ENCODE measurements at places on chromosomes 1 and 21. TPM values are rescaled to one million over a fixed set of nuclear protein-coding genes. Genes with fewer than 3 reads are reported as not detected.

PLA2G2C gene
- total RNA-seq = not detected

KIAA1614 gene
- total RNA-seq = 0.18 TPM

OPRD1 gene
- total RNA-seq = not detected

FBXO2 gene
- 3.8 TPM for total RNA-seq

GTF2B gene
- 47.3 TPM for total RNA-seq

RAVER2 gene
- total RNA-seq = 5.8 TPM

HES2 gene
- not detected for total RNA-seq

LCE2A gene
- not detected for total RNA-seq

TAS1R2 gene
- total RNA-seq = not detected

PRCC gene
- total RNA-seq = 64.0 TPM

LAD1 gene
- total RNA-seq = not detected

ZNF648 gene
- not detected for total RNA-seq

NUP210L gene
- 0.22 TPM for total RNA-seq

CFHR3 gene
- total RNA-seq = not detected

FMO1 gene
- total RNA-seq = not detected

PTGFR gene
- total RNA-seq = not detected

NR5A2 gene
- total RNA-seq = not detected

FCRL1 gene
- total RNA-seq = 14.0 TPM

FLG2 gene
- not detected for total RNA-seq

AADACL3 gene
- total RNA-seq = not detected

MIA3 gene
- total RNA-seq = 103 TPM

TGFB2 gene
- not detected for total RNA-seq

CNKSR1 gene
- total RNA-seq = 2.4 TPM

KCNK1 gene
- total RNA-seq = not detected

SV2A gene
- total RNA-seq = 3.0 TPM

EXO1 gene
- 0.62 TPM for total RNA-seq

GLUL gene
- 10.2 TPM for total RNA-seq

RIPK4 gene
- 1.1 TPM for total RNA-seq

HES3 gene
- total RNA-seq = not detected

LAMB3 gene
- total RNA-seq = 0.73 TPM

PRKCZ gene
- total RNA-seq = 33.9 TPM

AP4B1 gene
- total RNA-seq = 65.1 TPM

CNTN2 gene
- not detected for total RNA-seq

BEST4 gene
- total RNA-seq = 2.2 TPM

MPZ gene
- 11.9 TPM for total RNA-seq

OR2T35 gene
- total RNA-seq = not detected

DDAH1 gene
- not detected for total RNA-seq

CRYAA gene
- total RNA-seq = not detected

AMY2A gene
- not detected for total RNA-seq

RNF186 gene
- total RNA-seq = not detected

NBPF20 gene
- 3.3 TPM for total RNA-seq

KCNE1 gene
- total RNA-seq = 0.19 TPM

ABL2 gene
- 15.9 TPM for total RNA-seq

CD52 gene
- total RNA-seq = 847 TPM

ATP1A4 gene
- total RNA-seq = not detected

Data from naive thymus-derived CD8-positive, alpha-beta T cell (primary cell).